Stimulated activated CD8-positive, alpha-beta memory T cell treated with anti-CD3 and anti-CD28 coated beads, Interleukin-4, amount 100 ng/mL, for 1 hour (primary cell): ENCODE measurements at places on chromosomes 5 and 9.

DNA sequence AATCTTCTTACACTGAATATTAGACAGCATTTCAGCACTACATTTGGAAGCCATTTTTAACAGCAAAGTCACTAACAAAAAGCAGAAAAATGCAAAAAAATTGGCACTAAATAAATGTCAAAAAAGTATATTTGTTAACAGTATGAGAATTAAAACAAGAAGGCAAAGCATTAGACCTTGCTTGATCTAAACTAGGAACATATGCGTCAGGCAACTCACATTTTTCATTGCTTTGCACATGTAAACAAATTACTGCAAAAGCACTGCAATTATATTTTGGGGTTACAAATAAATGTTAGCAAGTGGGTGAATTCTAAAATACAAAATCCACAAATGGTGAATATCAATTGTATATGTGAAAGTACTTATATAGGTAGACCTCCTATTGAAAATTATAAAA lies 49.0 kb upstream of the RAPGEF6 start:
- DNase-seq, result no peak

DNA sequence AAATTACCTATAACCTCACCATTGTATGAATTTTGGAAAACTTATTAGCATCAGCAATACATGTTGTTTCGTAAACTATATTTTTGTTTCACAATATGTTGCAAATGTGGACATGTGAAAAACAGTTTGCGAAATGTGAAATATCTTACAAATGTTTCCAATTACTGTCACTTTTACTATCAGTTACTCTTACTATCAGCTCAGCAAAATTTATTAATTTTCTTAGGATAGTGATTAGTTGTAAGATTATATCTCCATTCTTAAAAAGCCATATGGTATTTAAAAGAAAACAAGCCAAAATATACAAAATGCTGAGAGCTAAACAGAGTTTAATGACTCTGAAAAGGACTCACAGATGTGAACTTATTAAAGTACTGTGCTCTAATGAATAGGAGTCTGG lies 111.9 kb upstream of the LPAR1 start:
- no peak for DNase-seq

DNA sequence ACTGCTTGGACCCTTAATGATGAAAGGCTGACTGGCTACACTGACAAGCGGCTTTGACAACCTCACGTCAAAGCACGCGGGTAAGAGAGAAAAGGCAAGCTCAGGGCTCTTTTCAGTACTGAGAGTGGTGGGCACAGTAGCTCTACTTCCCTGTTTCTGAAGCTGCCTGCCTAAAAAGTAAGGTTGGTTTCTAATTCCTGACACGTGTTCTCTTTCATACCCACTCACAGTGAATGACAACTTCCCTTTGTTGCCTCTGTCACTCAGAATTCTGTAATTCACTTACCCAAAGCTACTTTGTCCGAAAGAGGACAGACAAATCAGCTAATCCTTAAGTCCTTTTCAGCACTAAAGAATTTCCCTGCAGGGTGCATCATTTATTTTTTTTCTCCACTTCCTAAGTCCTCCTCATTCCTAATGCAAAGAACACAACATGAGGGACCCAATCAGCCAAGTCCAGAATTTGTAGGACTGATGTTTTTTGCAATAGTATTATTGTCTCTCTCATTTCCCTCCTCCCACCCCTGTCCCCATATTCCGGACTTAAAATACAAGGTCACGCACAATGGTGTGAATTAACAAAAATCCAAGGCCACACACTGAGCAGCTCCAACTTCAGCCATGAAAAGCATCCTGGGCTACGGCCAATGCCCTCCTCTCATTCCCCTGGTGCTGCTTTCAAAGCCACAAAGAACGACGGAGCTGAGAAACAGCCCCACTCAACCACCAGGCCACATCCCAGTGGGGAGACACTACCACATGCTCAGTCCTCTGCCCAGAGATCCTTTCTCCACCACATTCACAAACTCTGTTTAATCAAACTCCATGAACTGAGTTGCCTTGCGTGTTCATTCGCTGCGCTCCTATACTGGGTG lies 221.0 kb downstream of the TSSK1B start:
- DNase-seq, result no peak

GRCh38 chr9:114035845-114036801 lies 42.0 kb downstream of the AMBP start:
- DNase-seq, result no peak

DNA sequence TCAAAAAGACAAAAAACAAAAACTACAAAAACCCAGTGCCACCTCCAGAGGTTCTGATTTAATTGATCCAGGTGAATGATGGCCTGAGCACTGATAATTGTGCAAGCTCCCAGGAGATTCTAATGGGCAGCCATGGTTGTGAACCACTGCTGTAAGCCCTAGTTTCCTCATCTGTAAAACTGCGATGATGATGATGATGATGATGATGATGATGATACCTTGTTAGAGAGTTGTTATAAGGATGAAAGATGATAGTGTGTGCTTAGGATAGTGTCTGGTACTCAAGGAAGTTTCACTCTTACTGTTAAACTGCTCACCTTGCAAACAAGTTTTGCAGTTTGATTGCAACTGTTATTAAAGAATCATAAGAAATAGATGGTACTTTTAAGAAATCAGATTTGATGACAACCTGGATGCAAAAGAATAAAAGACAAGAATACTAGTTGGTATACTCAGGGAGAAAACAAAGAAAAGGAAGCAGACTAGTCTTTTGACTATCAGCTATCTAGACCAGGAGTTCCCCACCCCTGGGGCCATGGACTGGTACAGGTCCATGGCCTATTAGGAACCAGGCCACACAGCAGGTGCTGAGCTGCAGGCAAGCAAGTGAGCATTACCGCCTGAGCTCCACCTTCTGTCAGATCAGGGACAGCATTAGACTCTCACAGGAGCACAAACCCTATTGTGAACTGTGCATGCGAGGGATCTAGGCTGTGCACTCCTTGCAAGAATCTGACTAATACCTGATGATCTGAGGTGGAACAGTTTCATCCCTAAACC lies 98.0 kb downstream of the OR2K2 start:
- no peak for DNase-seq
